ENCODE measurements at places on chromosomes 5 and 9.
A peak's percentile ranks its signal among the peaks of the same experiment; 100 is the strongest.

DNA sequence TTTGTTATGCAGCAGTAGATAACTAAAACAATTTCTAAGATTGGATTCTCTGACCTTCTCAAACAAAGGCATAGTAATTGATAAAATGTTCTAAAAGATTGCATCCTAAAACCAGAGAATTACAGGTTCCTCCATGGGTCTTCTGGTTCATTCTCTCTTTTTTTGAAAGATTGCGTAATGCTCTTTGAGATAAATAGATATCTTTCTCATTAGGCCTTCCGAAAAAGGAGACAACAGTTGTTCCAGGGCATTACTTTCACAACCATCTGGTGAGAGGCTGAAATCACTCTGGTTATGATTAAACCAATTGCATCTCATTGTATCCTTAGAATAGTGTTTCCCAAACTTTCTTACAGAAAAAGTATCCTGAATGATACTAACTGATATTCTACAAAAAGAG is 174.7 kb upstream of the NREP start:
- no peak for DNase-seq

GRCh38 chr9:127814619-127815511 is 12.2 kb downstream of the FPGS start:
- DNase-seq, result no peak

- no peak for DNase-seq
Observed at GRCh38 chr9:16930578-16930977, 60.1 kb upstream of the BNC2 start.

GRCh38 chr5:132019857-132020555 is 8.5 kb upstream of the ACSL6 start:
- DNase-seq, result peak; percentile 84

DNA sequence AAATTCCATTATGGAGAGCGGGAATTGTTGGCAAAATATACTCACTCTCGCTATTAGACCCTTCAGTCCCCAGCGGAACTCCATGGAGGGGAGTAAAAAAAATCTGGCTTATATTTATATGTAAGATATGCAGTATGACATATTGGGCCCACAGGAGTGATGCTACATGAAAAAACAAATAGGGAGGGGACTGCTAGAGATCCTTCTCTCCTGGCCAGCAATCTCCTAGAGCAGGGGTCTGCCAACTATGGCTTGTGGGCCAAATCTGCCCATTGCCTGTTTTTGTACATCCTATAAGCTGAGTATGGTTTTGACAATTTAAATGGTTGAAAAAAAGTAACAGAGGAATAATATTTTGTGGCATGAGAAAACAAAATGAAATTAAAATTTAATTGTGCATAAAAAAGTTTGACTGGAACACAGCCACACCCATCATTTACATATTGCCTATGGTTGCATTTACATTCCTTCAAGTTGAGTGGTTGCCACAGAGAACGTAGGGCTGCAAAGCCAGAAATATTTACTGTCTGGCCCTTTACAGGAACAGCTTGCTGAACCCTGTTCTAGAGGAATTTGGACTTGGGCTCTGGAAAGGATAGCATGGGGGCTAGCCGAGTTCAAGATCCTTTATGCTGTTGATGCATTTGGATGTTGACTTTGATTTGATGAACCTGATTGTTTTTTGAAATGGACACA is 197.3 kb upstream of the CLINT1 start:
- DNase-seq, result no peak

DNA sequence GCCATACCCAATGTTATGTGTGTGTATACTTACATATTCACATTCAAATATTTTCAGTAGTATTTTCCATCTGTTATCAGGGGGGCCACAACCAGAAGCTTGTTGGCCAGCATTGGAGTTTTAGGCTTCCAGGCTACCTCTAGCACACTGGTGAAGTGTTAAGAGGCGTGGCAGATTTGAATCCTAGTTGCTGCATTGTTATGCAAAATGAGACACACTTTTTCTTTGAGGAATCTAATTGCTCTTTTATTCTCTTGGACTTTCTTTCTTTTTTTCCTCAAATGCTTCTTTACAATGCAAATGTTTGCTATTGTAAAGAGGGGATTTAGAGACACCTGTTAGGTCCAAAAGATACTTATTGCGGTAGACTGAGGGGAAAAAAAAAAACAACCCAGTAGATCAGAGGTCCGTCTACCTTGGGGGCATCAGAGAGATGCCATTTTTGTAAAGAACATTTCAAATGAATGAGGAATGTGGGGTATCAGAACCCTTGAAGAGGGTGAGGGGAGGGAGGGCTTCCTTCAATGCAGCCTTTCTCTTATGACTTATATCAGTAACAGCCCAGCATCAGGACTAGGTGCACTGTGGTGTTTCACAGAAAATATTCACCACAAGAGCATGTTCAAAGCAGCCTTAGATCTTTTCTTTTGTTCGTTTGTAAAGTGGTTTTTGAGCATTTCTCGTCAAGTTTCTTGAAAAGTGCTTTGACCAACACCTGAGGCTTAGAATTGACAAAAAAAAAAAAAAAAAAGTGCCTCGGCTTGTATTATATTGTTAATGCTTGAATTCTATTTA is 3.8 kb downstream of the SMARCA2 start:
- no peak for DNase-seq

GRCh38 chr5:94057217-94057616 is 315.8 kb upstream of the POU5F2 start:
- no peak for DNase-seq

DNA sequence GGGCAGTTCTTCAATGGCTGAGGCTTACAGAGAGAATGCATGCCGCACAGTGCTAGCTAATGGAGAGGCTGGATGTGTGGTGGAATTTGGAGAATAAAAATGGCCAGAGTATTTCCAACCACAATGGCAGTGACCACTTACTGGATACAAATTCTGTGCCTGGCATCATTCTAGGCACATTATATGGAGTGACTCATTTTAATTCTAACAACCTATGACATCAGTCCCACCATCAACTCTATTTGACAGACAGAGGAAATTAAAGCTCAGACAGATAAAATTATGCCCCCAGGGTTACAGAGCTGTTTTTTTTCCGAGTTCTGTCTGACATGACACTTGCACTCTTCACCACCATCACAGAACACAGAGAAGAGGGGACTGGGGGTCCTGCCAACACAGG is 105.6 kb upstream of the IL12B start:
- no peak for DNase-seq

GRCh38 chr5:159128070-159128541 is 28.4 kb upstream of the EBF1 start:
- no peak for DNase-seq

DNA sequence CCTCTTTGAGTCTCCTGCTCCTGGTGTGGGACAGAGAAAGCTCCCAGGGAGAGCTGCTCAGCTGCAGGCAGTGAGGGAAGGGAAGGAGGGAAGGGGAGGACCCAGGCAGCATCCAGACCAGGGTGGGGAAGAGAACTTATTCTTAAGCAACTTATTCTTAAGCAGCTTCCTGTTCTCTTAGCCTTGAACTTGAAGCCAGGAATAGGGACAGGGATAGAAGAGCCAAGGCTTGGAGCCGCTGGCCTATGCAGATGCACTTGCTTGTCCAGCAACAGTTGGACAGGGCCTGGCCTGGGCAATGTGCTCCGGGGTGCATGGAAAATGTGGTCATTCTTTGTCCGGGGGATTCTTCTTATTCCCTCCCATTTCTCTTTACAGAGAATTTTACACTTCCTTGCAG is 31.4 kb upstream of the SPTLC1 start:
- DNase-seq, result no peak

DNA sequence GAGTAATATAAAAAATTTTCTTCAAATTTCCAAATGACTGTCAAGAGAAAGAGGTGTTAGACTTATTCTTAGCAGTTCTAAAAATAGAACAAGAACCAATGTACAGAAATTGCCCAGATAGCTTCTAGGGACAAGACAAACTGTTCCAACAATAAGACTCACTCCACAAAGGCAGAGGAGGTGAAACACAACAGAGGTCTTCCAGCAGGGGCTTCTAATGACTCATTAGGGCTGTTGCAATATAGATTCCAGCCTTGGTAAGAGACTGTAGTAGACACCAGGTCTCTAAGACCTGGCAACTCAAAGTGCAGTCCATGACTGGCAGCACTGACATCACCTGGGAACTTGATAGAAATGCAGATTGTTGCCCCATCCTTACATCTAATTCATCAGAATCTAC is 134.6 kb upstream of the VLDLR start:
- DNase-seq, result no peak

- no peak for DNase-seq
Observed at GRCh38 chr9:133897675-133898074, 94.4 kb downstream of the VAV2 start.

DNA sequence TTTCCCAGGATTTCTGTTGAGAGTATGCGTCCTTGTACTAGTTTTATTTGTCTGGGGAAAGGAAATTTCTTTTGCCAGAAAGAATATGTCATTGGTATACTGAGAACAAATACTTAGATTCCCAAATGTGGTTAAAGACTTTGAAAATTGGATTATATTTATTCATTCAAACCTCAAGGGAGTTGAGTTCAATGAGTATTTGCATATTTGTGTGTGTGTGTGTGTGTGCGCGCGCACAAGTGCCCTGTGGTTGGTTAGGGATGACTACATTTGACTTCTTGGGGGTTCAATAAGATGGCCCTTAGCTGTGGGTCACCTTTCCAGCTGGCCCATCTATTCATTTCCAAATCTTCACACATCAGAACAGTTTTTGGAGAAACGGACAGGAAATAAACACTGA is 4.9 kb downstream of the RXFP3 start:
- DNase-seq, result no peak

DNA sequence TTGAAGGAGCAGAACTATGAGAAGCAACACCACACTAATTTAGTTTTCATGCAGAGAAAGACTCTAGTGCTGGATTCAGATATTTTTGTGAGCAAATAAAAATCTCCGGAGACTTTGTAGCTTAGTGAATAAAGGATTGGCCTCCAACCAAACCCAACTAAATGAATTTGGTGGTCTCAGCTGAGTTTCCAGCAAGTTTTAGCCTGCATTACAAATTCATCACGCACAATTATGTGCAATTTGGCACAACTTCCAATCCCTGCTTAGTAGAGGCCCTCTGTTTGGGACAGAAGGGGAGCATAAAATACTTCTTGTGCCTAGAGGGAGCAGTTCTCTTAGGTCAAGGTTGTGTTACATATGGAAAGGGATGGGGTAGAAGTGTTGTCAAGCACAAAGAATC is 112.3 kb upstream of the ADAMTSL1 start:
- DNase-seq, result no peak

GRCh38 chr9:89080193-89080592 is 88.9 kb downstream of the S1PR3 start:
- no peak for DNase-seq

GRCh38 chr5:36904677-36905076 is 28.1 kb downstream of the NIPBL start:
- no peak for DNase-seq

DNA sequence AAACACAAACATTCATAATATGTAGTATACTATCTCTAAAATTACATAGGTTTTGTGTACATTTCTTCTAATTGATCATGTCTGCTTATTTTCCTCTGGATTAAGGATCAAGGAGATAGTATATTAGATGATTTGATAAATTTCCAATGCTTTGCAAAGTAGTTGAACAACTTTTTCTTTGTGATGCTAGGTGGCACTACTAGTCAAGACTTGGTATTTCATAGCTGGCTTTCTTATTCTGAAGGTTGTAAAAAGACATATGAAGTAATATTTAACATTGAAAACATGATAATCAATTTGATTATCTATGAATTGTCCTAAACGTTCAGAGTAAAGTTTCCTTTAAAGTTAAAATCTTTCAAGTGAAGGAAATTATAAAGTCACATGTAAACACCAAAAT is 106.1 kb upstream of the FGF10 start:
- no peak for DNase-seq

GRCh38 chr5:1760231-1760630 is 39.4 kb downstream of the MRPL36 start:
- DNase-seq, result no peak

GRCh38 chr9:128089299-128089698 is 21.3 kb downstream of the SLC25A25 start:
- no peak for DNase-seq

GRCh38 chr9:10050016-10050415 is 562.8 kb downstream of the PTPRD start:
- no peak for DNase-seq

DNA sequence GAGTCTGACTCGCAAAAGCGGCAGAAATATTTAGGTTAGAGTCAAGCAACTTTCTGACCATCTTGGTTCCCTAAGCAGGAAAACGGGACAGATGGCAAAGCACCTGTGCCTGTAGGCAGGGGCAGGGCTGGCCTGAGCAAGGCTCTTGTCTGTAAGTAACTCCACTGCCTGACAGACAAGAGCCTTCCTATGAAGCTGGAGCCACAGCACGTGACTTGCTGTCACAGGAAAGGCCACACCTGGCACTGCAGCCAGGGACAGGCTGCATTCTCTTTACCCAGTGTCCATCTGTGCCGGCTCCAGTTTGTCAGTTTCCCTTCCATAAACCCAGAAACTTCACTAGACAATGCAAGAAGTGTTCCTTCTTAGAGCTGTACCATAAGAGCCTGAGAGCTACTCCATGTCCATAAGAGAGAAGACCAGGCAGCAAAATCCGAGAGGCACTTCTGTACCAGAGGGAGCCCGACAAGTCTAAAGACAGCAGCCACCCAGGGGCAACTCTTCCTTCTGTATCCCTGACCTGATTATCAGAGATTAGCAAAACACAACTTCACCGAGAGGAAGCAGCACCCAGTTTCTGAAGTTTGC is 78.1 kb downstream of the GPR21 start:
- no peak for DNase-seq

GRCh38 chr9:23447944-23448343 is 378.1 kb downstream of the ELAVL2 start:
- no peak for DNase-seq

- no peak for DNase-seq
Observed at GRCh38 chr9:33065157-33066076, 11.1 kb downstream of the SMU1 start.

All from activated CD4-positive, alpha-beta T cell treated with anti-CD3 and anti-CD28 coated beads for 48 hours (primary cell).